ENCODE measurements at places on chromosomes 16 and 17.

- no peak for DNase-seq
Measured at GRCh38 chr17:28394337-28395116, 11.5 kb downstream of the SLC46A1 start.

DNA sequence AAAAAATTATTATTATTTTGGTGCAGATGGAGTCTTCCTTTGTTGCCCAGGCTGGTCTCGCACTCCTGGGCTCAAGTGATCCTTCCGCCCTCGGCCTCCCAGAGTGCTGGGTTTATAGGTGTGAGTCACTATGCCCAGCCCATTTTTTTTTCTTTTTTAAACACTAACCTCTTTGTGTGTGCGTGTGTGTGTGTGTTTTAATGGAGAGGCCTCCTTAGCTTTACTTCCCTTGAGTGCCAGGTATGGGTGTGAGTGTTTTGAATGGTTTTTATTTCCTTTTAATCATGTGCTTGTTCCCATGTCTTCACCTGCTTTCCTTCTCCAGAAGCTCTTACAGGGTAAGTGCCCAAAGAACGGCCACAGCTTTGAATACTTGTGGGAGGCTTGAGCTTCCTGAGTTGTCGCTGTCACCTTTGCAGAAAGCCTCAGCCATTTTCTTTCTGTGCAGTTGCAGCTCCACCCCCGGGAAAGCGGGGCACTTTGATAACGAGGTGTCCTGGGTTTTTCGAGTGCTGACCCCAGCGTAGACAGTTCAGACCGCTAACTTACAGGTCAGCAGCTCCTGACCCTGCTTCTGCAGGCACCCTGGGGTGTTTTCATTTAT lies 22.6 kb downstream of the AKAP1 start:
- DNase-seq = no peak

DNA sequence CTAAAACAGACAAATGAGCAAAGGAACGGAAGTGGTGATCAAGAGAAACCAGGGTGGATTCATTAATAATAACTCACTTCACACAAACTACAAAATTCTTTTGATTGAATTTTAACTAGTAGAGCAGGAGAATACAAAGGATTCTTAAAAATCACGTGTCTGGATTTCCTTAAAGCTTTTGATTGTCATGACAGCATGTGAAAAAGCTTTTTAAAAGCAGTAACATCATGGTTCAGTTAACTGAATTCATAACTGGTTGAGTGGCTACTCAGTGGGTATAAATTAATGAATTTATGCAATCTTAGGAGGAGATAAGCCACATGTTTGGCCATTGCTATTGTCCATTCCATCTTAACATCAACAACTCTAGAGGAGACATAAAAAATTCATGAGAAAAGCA lies 333.2 kb downstream of the SLC39A11 start:
- DNase-seq = no peak

GRCh38 chr16:84643180-84643583 lies 5.1 kb upstream of the KLHL36 start:
- DNase-seq = peak; percentile 92

- no peak for DNase-seq
Measured at GRCh38 chr16:31364421-31364820, 9.4 kb downstream of the ITGAX start.

DNA sequence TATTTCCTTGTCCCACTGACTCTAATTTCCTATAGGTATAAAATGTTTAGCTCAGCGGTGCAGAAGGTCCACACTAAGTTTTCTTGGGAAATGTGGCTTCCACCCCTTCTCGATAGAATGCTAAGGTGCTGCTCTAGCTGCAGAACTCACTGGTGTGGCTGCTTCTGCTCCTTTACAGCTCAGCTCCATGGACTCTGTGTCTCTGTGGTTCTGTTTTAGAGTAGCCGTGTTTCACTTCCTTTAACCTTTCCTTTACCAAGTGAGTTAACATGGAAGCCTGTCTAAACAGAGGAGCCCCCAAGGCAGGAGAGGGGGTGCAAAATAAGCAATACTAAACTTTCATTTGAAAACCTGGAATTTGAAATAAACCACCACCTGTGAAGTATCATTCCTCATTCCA lies 65.3 kb downstream of the SPECC1 start:
- DNase-seq = no peak

DNA sequence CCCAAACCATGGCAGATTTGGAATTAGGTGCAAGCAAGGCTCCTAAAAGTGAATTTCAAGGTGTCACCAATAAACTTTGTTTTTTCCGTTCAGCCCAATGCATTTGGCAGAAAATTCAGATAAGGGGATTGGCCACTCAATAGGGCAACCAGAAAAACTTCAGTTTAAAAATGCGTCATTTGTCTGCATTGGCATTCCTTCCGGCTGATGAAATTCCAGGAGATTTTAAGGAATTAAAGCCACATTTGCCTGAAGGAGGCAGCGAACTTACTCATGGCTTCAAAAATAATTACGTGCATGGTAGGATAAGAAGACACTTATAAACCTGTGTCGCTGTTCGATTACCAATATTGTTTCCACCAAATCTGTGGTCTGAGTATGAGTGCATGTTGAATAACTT lies 151.9 kb downstream of the SALL1 start:
- no peak for DNase-seq

DNA sequence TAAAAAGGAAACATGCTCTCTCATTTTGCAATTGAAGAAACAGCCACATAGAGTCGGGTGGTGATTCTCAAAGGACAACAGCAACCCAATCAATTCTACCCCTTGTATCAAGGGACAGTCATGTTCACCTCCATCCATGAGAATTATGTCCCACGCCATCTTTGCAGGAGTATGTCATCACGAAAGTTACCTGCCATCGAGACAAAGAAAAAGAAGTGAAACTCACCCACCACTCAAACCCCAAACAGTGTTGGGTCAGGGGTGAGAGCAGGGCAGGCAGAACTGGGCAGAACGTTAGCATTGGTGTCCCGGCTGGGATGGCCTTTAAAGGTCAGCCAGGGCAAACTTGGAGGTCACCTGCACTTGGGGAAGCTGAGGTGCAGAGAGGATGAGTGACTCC lies 24.2 kb upstream of the HNF1B start:
- no peak for DNase-seq

GRCh38 chr17:62933501-62934385 lies 32.3 kb upstream of the TANC2 start:
- no peak for DNase-seq

GRCh38 chr17:61444831-61445230 lies 7.4 kb upstream of the TBX4 start:
- no peak for DNase-seq

GRCh38 chr16:10509534-10510025 lies 70.8 kb downstream of the EMP2 start:
- peak; percentile 81 for DNase-seq

GRCh38 chr16:71297341-71297634 lies 8.1 kb upstream of the CMTR2 start:
- no peak for DNase-seq

DNA sequence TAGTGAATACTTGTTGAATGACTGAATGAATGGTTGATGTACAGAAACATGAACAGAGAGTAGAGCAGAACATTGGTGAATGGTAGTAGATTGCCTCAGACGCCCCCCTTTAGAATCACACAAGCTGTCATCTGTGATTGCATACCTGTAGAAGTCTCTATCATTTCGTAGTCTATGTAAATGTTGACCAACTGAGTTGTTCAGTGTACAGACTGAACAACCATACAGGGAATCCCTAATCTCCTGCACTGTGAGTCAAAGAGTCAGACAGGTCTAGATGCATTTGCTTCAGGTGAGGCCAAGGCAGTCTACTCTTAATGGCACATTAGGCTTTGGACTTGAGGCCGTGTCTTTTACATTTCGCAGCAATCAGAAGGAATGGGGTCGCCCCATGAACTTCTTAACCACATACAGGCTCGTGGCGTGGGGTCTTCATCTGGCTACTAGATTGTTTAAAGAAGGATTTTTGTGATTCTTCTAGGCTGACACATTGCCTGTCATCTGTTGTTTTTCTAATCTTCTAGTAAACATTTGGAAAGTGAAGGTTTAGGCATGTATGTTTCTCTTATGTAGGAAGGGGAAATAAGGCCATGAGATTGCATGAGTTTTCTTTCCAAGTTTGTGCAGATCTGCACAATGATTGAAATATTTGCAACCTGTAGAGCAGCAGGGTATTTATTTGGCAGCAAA lies 157.4 kb downstream of the WWOX start:
- DNase-seq = no peak

- DNase-seq = peak; percentile 85
Measured at GRCh38 chr16:66830422-66831404, at the start of gene NAE1. Gene NAE1, minus strand, starts transcription at chr16:66830976. Its CDS starts 77 bp downstream, at chr16:66830899.

DNA sequence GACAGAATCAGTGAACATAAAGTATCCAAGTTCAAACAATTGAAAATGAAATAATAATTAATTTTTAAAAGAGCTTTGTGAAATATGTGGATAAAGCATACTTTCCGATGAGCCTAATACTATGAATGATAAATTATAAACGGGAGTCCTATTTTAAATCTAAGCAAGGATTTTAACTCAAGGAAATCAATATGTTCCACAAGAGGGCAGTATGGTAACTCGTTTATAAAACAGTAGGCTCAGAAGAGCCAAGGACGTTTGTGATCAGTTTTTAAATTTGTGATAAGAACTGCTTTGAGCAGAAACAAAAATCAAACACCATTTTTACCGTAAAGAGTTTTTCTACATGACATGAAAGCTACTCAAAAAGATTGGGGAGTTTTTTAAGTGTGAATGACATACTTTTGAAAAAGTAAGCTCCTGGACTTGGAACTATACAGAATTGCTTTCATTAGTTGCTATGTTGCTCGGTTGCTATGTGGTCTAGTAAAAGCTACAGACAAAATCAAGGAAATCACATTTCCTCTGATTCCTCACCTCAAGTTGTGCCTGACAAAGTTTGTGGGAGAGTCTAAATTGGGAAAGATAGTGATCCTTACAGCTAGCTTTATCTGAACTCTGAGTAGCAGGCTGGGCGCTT lies 11.8 kb upstream of the TEKT1 start:
- DNase-seq = no peak

GRCh38 chr17:59542960-59543635 lies 22.3 kb upstream of the DHX40 start:
- no peak for DNase-seq

DNA sequence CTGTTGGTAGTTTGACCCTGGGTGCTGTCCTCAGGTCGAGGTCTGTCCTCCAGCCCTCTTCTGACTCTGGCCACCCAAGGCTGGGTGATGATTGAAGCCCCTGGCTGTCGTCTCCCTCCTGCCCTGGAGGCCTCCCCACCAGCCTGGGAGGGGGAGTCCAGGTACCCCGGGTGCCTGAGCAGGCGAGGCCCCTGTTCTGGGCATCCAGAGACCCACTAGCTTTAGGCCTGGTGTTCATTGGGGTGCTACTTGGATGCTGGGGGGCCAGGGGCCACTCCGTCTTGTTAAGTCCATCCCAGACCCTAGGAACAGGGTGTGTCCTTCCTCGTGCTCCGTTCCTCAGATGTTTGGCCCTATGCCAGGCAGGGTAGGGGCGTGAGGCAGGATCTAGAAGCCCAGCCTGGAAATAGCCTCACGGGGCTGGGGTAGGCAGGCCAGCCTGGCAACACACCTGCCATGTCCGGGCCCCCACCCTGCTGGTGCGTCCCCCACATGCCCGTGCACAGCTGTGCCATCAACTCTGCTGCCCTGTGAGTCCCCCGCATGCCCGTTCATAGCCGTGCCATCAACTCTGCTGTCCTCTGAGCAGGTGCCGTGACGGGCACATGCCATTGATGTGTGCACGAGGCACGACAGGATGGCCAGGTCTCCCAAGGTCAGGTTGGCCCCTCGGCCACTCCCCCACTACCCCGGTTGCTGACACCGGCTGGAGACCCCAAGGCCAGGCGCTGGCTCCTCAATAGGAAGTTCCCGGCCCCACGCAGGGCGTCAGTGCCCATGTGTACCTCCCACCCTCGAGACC lies 36.9 kb downstream of the GINS2 start:
- peak; percentile 48 for DNase-seq

DNA sequence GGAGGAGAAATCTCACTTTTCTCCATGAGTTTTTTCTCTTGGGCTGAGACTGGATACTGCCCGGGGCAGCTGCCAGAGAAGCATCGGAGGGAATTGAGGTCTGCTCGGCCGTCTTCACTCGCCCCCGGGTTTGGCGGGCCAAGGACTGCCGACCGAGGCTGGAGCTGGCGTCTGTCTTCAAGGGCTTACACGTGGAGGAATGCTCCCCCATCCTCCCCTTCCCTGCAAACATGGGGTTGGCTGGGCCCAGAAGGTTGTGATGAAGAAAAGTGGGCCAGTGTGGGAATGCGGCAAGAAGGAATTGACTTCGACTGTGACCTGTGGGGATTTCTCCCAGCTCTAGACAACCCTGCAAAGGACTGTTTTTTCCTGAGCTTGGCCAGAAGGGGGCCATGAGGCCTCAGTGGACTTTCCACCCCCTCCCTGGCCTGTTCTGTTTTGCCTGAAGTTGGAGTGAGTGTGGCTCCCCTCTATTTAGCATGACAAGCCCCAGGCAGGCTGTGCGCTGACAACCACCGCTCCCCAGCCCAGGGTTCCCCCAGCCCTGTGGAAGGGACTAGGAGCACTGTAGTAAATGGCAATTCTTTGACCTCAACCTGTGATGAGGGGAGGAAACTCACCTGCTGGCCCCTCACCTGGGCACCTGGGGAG lies 19.1 kb downstream of the NGFR start:
- peak; percentile 74 for DNase-seq

- DNase-seq = no peak
Measured at GRCh38 chr16:20242568-20243255, 84.6 kb downstream of the GP2 start.

- DNase-seq = no peak
Measured at GRCh38 chr17:60971515-60972369, 294.1 kb downstream of the BCAS3 start.

DNA sequence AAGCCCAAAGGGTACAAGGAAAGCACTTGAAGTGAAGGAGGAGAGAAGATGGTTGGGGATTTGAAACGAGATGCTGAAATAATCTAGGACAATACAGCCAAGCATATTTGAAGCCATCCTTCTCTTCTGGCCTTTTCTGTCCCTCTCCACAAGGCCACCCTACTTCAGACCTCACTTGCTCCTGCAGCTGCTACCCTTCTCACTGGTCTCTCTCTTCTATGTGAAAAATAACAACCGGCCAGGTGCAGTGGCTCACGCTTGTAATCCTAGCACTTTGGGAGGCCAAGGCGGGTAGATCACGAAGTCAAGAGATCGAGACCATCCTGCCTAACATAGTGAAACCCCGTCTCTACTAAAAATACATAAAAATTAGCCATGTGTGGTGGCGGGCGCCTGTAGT lies 33.2 kb upstream of the HAPSTR1 start:
- no peak for DNase-seq

DNA sequence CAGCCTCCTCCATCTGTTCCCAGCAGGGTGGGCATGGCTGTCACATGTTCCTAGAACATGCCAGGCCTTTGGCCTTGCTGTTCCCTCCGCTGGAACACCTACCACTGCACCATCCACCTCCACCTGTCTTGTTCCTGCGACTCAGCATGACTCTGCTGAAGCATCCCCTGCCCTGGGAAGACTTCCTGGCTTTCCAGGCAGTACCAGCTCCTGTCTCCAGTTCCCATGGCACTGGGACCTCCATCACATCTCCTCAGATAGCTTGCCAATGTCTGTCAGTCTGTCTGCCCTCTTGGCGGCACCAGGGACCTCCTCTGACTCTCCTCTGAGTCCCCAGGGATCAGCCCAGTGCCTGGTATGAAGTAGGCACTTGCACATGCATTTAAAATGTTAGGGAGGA lies 15.7 kb downstream of the PDP2 start:
- no peak for DNase-seq

- DNase-seq = no peak
Measured at GRCh38 chr16:78269256-78269655, 169.8 kb downstream of the WWOX start.

Data from testis (tissue), 5 donors.